ENCODE measurements at places on chromosomes 6 and 20. TPM values are rescaled to one million over a fixed set of nuclear protein-coding genes. Genes with fewer than 3 reads are reported as not detected.

The FNDC1 gene
- 0.10 TPM for polyA plus RNA-seq

The FLOT1 gene
- 411 TPM for polyA plus RNA-seq

The DEFB124 gene
- 0.20 TPM for polyA plus RNA-seq

The ITCH gene
- polyA plus RNA-seq, result 46.3 TPM

The GPR6 gene
- not detected for polyA plus RNA-seq

The HLA-DQB2 gene
- 0.31 TPM for polyA plus RNA-seq

The THBD gene
- 16.3 TPM for polyA plus RNA-seq

The NHSL1 gene
- polyA plus RNA-seq, result 1.2 TPM

The KIAA1755 gene
- 0.42 TPM for polyA plus RNA-seq

The SIRPB2 gene
- 1.9 TPM for polyA plus RNA-seq

The TOX2 gene
- polyA plus RNA-seq, result 2.6 TPM

The SLC44A4 gene
- polyA plus RNA-seq, result 5.1 TPM

The OXT gene
- 20.5 TPM for polyA plus RNA-seq

The MROH8 gene
- 13.8 TPM for polyA plus RNA-seq

The DPPA5 gene
- not detected for polyA plus RNA-seq
